ENCODE measurements at places on chromosomes 12 and 14.

DNA sequence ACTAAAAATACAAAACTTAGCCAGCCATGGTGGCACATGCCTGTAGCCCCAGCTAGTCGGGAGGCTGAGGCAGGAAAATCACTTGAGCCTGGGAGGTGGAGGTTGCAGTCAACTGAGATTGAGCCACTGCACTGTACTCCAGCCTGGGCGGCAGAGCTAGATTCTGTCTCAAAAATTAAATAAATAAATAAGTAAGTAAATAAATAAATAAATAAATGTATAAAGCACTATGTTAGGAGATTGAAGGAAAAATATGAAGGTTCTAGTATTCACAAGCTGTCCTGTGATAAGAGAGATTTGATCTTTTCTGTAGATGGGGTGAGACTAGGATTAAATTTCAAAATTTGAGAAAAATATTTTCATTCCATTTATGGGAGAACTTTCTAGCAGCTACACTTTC, 5.7 kb downstream of the DNAJC22 start:
- no peak for DNase-seq

GRCh38 chr12:123148655-123149054, 2.2 kb downstream of the PITPNM2 start:
- DNase-seq: no peak

- DNase-seq: no peak
These were observed 111.6 kb upstream of the PZP start for GRCh38 chr12:9319842-9320173.

GRCh38 chr12:57770734-57771133, 1.2 kb downstream of the METTL1 start:
- peak; percentile 57 for DNase-seq

DNA sequence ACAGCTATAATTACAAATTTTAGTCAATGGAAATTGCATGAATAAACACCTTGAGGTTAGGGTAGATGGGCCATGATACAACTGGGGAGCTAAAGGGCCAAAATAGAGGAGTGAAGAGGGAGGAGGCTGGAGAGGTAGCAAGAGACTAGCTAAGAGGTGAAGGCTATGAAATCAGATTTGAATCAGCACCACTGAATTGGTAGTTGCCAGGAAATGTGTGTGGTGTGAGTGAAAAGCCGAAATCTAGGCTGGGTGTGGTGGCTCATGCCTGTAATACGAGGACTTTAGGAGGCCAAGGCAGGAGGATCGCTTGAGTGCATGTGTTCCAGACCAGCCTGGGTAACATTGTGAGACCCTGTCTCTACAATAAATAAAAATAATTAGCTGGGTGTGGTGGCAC, 22.7 kb downstream of the YY1 start:
- no peak for DNase-seq

DNA sequence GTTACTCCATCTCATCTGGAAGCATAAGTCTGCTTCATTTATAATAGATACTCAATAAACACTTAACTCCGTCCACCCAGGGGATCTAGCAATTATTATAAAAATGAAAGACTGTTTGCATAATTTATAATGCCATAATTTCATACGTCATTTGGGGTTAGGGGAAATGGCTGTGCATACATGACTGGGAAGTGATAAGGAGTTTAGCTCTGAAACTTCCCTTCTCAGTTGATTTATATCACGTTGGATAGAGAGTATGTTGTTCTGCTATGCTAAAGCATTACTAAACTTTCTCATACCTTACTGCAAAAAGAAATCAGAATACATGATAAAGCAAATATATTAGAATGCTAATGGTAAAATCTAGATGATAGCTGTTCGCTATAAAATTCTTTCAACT, 90.4 kb upstream of the DYNC1H1 start:
- DNase-seq: peak; percentile 45

GRCh38 chr12:11621797-11622423, 27.6 kb upstream of the ETV6 start:
- DNase-seq: peak; percentile 22

GRCh38 chr12:124508381-124509079, 58.9 kb downstream of the NCOR2 start:
- no peak for DNase-seq

DNA sequence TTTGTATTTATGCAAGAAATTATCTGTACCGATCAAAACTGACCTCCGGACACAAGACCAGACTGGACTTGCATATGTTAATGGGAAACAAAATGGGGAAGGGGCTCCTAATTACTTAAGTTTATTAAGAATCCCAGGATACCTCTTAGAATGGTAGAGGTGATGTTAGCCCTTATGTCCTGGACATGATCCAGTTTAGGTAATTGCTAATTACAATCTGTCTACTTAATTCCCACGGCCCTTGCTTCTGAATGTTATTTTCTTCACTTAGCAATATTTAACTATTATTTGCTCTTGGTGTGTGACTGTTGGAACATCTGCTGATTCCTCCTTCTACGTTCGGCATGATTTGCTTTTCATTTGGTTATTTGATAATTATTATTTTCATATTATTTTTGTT, 644.0 kb downstream of the DIO2 start:
- no peak for DNase-seq

DNA sequence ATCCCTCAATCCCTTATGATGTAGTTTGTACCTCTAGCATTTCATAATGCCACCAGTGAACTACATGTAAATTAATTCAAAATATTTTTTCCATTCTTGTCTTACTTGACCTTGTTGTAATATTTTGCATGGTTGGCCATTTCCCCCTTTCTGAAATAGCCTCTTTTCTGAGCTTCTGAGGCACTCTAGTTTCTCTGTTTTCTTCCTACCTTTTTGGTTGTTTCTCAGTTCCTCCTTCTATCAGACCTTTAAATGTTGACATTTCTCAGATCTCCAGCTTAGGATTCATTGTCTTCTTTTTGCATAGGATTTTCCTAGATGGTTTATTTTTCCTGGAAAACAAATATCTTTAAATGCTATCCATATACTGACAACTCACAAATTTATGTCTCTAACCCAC, 9.8 kb upstream of the RMST start:
- no peak for DNase-seq
